ENCODE measurements at places on chromosomes 6 and 20. TPM values are rescaled to one million over a fixed set of nuclear protein-coding genes. Genes with fewer than 3 reads are reported as not detected.

Gene MACROD2
- 6.2 TPM for total RNA-seq

GRCh38 chr20:49983848-49984408, 1.1 kb downstream of the SNAI1 start:
- no peaks in the 10 kb centered on the region for H3K4me1 ChIP-seq
- H3K4me3 ChIP-seq, result no peak overlapping the region
- H3K36me3 ChIP-seq, result no peaks in the 10 kb centered on the region
- DNase-seq, result no peak

Gene ANKRD66
- total RNA-seq, result not detected

DNA sequence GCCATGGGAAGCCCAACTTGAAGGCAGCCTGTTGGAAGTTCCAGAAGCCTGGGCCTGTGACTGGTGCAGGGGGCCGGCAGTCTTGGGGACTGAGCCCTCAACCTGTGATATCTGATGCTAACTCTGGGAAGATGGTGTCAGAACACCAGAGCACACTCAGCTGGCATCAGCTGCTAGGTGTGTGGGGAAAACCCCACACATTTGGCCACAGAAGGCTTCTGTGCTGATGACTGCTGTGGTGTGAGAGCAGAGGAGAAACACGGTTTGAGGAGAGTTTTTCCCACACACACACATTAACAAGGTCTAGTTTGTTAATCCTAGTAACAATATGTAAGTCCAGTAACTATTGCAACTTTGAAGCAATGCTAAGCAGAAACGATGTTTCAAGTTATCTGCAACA, 78.0 kb downstream of the PSMB1 start:
- H3K4me1 ChIP-seq, result no peaks in the 10 kb centered on the region
- H3K27ac ChIP-seq, result no peak overlapping the region
- no peaks in the 10 kb centered on the region for H3K36me3 ChIP-seq
- no peaks in the 10 kb centered on the region for H3K27me3 ChIP-seq
- H3K4me3 ChIP-seq, result no peak overlapping the region

Gene OR2J3
- not detected for total RNA-seq

Gene NOTCH4
- 64.4 TPM for total RNA-seq

DNA sequence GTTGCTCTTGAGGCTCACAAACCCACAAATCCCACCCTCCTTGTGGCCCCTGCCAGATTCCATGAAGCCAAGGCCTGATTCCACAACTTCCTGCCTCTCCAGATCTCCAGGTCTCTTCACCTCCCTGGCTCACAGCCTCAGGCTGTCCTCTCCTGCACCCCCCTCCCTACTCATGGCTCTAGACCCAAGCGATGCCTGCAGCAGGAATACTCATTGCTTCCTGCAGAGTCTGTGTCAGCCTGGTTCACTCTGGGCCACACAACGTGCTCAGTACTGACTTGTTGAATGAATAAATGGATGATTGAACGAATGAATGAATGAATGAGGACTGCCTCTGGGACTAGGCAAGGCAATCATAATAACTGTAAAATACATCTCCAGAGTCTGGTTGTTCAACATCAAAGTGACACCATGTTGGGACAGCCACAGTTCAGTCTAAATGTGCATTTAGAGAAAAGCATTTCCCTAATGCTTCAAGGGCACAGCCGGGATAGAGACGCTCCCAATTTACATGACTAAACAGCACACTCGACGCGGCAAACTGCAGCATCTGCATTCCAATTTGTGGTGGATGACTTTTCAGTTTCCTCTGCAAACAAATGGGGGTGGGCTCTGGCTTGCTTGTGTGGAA, 139.9 kb downstream of the GRM4 start:
- no peaks in the 10 kb centered on the region for H3K36me3 ChIP-seq
- H3K4me3 ChIP-seq, result no peak overlapping the region
- no peaks in the 10 kb centered on the region for H3K27me3 ChIP-seq
- DNase-seq, result no peak
- no peaks in the 10 kb centered on the region for H3K4me1 ChIP-seq

Gene ARMH2
- not detected for total RNA-seq

Gene KCNQ2
- total RNA-seq, result not detected

- no peaks in the 10 kb centered on the region for H3K27me3 ChIP-seq
- H3K27ac ChIP-seq, result no peak overlapping the region
- no peaks in the 10 kb centered on the region for H3K4me1 ChIP-seq
- H3K36me3 ChIP-seq, result no peaks in the 10 kb centered on the region
- no peak for DNase-seq
- no peak overlapping the region for H3K4me3 ChIP-seq
Measured at GRCh38 chr20:33175123-33175522, 7.2 kb downstream of the BPIFA2 start.

DNA sequence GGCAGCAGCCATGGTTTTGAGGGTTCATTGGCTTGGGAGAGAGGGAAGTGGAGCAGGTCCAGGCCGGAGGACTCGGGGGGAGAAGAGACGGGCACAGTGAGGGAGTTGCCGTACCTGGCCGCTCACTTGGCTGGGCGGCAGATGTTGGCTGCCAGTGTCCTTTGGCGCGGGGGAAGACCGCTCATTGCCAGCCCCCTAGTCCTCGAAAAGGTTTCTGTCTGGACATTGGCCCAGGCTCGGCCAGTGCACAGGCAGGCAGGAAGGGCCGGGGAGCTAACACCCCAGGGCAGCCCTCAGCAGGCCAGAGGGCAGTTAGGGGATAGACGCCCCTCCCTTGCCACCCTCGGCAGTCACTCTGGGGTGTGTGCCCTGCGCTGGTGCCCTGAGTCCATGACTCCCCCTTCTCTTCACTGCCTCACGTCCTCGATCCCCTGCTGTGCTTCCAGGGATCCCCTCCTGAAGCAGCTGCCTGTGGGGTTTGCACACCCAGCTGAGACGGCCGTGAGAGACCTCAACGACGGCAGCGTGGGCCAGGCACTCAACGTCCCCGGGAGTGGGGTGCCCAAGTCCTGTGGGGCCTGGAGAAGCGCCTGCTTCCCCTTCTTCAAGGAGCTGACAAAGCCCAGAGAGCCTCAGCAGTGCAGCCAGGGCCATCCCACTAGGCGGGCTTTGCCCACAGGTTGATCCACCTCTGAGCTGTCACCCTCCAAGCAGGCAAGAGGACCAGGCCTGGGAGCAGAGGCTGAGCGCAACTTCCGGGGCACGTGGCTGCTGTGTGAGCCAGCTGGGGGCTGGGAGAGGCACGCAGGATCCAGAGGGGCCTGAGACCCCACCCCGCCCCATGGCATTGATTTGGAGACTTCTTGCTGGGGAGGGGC, 20.4 kb downstream of the RBM38 start:
- no peak for DNase-seq
- H3K27ac ChIP-seq, result no peak overlapping the region
- no peaks in the 10 kb centered on the region for H3K27me3 ChIP-seq
- no peaks in the 10 kb centered on the region for H3K4me1 ChIP-seq
- H3K36me3 ChIP-seq, result no peaks in the 10 kb centered on the region
